GM23248 (cell line): ENCODE measurements at places on chromosomes 2 and 18. TPM values are rescaled to one million over a fixed set of nuclear protein-coding genes. Genes with fewer than 3 reads are reported as not detected.
A peak's percentile ranks its signal among the peaks of the same experiment; 100 is the strongest.

- DNase-seq: no peak
Measured at GRCh38 chr18:6830916-6831315, 101.4 kb downstream of the ARHGAP28 start.

DNA sequence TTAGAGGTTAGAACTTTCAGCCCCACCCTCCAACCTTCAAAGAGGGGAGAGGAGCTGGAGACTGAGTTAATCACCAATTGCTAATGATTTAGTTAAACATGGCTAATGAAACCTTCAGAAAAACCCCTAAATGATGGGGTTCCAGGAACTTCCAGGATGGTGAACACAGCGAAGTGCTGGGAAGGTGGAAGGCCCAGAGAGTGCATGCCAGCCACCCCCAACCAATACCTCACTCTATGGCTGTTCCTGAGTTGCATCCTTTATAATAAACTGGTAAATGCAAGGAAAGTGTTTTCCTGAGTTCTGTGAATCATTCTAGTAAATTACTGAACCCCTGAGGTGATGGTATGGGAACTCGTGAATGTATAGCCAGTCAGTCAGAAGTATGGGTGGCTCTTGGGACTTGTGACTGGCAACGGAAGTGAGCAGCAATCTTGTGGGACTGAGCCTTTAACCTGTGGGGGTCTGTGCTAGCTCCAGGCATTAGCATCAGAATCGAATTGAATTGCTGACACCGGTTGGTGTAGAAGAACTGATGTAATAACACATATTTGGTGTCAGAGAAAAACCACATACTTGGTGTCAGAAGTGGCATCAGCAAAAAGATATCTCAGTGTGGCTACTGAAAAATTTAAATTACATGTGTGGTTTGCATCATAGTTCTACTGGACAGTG, 37.4 kb downstream of the NPHP1 start:
- DNase-seq: peak; percentile 20

DNA sequence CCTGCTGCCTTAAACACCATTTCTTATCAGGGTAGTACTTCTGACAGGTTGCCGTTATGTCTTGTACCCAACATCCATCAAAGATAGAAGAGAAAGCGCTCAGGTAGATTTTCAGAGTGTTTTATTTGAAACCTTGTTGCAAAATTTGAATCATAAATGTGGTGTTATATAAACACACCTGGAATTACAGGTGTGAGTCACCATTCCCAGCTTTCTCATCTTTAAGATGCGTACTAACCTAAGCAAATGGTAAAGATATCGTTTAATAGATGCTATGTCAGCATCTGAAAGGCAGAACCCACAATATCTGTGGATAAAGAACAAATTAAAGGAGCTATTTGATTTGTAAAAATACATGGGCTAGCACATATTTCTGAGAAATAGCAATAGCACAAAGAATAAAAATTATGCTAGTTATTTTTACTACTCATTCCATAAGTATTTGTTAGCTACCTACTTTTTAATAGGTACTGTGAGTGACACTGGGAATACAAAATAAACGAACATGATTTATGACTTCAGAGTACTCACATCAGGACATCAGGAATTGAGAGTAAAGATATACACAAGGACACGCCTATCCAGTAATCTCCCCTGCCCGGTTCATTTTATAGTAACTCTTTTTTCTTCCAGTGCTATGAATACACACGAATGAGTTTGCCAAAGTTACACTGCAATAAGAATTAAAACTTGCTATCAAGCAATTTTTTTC, 193.8 kb downstream of the RBM43 start:
- DNase-seq: no peak

DNA sequence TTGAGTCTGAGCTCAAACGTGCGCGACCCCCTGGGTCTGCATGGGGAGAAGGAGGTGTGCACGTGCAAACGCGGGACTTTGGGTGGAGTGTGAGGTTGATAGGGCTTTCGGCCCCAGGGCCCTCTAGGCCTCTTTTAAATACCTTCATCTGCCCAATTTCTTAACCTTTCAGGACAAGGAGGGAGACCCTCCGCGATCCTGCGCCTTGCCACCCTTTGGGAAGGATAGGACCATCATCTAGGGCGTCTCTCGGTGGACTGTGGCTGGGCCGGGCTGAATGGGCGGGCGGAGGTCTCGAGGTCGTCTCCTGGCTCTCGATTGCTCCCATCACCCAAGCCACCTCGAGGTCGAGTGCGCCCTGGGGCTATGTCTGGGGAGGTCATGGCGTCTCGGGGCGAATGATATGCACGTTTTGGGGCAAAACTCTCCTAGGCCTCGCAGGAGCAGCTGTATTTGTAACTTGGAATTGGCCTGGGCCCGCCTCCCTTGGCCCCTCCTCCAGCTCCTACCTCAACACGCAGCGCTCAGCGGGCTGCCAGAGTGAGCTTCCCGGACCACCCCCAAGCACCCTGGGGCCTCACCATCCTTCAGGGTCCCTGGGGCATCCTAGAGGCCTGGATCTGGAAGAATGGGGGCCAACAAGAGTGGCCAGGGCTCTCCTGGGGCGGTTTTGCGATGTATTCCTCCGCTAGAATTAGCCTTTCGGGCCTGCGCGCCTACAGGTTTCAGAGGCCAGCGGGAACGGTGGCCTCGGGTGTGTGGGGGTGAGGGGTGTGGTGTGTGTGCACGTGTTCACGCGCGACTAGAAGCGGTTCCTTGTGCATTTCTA, 8.7 kb upstream of the SIX3 start:
- no peak for DNase-seq

- peak; percentile 82 for DNase-seq
Measured at GRCh38 chr2:12155303-12156051, 409.0 kb downstream of the LPIN1 start.

DNA sequence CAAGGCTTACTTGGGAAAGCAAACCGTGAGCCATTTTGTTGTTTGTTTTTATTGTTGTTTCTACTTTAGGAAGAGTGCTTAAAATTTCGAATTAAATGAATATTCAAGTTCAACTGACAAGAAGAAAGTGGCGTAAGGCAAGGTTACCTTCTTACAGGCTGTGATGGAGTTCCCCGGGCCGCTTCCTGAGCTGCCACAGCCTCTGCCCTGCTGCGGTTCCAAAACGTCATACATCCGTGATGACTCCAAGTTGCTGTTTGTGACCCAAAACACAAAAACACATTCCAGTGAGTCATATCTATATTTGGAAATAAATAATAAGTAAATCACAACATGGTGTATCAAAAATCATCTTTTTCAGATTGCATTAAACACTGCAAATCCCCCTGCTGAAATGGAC, 49.7 kb downstream of the SPHKAP start:
- no peak for DNase-seq

COLEC11 gene
- not detected in 2 replicates for total RNA-seq

GRCh38 chr18:32152705-32153448, 37.0 kb upstream of the MEP1B start:
- no peak for DNase-seq

IL36G gene
- total RNA-seq: not detected in 2 replicates

SCYGR5 gene
- not detected in 2 replicates for total RNA-seq

ZNF142 gene
- total RNA-seq: 7.8 and 8.5 TPM in 2 replicates

DNA sequence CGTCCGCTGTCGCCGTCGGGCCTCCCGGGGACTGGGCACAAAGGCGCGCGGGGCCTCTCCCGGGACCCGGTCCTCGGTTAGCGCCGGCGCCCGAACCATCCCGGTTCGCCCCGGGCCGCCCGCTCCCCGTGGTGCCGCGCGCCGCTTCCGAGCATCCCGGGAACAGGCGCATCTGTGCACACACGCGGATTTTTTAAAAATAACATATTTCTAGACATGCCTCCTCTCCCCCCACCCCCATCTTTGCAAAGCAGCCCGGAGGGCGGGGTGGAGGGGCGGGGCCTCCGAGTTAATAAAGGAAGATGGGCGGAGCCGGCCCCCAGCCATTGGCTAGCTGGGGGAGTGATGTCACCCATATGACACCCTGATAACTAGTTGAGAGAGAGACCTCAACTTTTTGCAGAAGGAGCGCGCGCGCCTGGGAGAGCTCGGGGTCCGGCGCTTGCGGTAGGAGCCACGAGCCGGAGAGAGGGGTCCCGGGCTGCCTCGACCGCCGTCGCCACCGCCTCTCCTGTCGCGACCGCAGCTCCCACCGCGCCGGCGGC, at the start of gene SOX11:
Gene SOX11, plus strand, starts transcription at position 400 of the 545 bp plus-strand sequence. CDS start 338 bp downstream, outside the sequence.
- DNase-seq: peak; percentile 72
